GOT3 (cell line): ENCODE measurements at places on chromosomes 2 and 18.

DNA sequence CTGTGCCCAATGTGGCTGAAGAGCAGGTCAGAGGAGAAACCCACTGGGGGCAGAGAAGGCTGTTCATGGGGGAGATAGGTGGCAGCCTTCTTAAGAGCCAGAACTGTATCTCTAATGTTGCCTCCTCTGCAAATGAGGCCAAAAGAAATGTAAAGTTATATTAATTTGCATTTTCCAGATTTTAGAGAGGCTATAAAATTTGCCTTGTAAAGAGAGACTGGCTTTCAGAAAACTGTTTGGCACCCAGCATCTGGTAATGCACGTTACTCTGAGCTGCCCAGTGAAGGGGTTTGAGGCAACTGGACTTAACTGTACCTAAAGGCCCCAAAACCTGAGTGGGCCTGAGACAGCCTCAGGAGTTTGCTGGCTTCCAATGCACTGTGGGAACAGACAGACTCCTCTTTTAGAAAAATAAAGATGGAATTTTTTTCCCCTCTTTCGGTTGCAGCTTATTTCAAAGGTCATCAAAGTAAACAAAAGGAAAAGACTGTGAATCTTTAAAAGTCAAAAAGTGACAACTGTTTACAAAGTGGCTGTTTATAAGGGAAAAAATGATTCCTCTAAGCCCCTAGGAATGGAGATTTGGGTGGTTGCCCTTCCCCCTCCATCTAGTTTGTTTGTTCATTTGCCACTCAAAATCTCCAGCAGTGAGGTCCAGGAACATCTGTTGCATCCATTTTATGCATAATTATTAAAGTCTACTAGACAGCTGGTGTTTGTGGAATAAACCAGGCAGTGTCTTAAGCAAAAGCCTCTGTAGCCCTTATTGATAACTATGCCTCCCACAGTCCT lies 132.2 kb upstream of the ZFP36L2 start:
- DNase-seq: no peak

GRCh38 chr2:21945658-21946057 lies 821.9 kb downstream of the TDRD15 start:
- no peak for DNase-seq

DNA sequence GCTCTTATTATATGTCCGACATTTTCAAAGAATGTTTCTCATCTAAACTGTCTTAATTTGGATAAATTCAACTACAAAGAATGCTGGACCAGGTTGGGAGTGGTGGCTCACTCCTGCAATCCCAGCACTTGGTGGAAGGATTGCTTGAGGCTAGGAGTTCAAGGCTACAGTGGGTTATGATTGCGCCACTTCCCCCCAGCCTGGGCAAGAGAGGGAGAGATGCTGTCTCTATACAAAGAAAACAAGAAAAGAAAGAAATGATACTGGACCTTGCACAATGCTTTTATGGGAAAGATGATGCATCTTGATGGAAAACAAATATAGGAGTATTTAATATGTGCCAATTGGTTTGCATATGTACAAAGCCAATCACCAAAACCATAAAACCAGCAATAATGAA lies 296.7 kb downstream of the LPIN1 start:
- DNase-seq: no peak

DNA sequence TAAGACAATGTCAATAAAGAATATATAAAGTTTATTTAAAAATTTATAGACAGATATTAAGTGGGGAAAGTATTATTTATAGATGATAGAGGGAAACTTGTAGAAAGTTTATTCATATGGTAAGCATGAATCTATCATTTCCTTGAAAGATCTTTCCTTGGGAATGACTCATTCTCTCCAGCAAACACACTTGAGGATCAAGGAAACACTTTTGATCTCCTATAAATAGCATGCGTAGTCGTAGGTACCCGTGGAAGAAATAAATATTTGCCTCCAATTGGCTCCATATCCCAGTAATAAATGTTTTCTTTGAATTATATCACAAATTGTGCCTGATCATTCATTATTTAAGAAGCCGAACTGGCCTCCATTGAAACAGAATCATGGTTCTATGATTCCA lies 483.4 kb downstream of the RNF144A start:
- DNase-seq: no peak

GRCh38 chr2:41123341-41123740 lies 671.5 kb upstream of the SLC8A1 start:
- DNase-seq: no peak

DNA sequence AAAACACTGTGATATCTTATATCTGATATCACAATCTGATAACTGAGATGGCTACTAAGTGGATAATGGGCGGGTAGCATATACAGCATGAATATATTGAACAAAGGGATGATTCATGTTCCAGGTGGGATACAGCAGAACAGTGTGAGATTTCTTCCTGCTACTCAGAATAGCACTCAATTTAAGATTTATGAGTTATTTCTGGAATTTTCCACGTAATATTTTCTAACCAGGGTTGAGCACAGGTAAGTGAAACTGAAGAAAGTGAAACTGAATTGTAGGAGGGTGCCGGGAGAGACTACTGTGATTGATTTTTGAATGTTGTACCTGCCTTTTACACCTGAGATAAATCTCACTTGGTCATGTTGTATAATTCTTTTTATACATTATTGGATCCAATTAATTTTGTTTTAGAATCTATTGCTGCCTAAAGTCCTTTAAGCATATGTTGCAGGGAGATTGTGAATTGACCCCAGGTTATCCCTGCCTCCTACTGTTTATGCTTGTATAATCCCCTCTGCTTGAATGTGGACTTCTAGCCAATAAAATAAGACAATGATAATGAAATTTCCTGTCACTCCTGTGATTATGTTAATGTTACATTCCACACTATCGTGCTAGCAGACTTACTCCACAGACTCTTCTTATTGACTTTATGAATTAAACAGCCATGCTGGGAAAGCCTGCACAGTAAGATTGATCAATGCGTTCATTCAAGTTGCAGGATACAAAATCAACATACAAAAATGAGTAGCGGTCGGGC lies 67.6 kb upstream of the RBBP8 start:
- DNase-seq: no peak

GRCh38 chr2:56960581-56960980 lies 776.8 kb downstream of the CCDC85A start:
- no peak for DNase-seq

DNA sequence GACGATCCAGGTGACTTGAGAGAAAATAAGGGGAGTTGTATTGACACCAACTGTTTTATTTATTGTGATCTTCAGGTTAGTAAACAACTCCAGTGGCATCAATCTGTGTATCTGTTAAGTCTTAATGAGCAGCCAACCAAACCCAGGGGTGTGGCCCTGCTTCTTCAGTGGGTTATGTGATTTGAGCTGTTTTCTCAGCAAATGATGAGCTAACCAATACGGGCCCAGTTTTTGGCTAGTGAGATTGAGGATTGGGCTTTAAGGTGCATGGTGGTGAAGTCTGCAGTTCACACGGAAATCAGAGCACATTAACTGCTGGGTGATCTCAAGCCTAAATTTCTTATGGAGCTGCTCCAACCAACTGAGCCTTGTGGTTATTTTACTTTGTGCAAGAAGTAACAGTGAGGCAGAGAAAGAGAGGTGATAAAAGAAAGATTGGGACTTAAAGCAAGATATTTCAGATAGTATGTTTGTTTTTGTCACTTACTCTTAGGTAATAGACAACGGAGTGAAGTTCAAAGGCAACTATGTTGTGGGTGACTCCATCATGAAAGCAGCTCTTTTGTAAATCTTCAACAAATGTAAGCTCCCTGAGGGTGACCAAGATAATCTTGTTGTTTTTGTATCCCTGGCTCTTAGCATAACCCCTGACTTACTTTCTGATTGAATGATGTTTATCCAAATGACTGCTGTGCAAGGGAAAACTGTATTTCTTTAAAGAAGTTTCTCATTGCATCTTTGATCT lies 2.4 kb downstream of the MTCL1 start:
- DNase-seq: no peak

DNA sequence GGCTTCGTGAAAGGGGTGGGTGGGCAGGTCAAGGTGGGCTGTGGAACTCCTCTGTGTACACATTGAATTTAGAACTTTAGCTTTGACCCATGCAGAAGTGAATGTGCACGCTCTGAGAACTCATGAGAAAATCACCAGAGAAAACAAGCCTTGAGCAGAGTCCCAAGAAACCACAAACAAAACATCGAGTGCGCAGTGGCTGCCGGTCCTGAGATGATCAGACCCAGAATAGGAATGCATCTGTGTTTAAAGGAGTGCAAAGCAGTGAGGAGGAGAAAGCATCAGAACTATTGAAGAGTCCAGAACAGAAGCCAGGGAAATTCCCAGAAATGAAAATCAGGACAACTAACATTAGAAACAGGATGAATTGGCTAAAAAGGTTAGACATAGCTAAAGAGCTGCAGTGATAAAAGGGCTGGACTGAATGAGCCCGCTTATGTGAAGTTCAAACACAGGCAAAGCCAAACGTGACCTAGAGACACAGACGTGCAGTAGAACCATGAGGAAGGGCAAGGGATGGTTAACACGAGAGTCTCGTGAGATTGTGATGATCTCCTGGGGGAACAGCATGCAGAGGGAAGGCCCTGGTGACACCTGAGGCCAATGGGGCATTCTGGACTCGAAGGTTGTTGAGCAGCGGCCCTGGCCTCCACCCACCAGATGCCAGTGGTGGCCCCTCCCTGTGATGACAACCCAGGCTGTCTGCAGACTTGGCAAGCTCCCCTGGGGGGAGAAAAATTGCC lies 16.4 kb upstream of the TXNL4A start:
- DNase-seq: no peak

GRCh38 chr2:105879106-105879802 lies 134.5 kb downstream of the NCK2 start:
- no peak for DNase-seq

DNA sequence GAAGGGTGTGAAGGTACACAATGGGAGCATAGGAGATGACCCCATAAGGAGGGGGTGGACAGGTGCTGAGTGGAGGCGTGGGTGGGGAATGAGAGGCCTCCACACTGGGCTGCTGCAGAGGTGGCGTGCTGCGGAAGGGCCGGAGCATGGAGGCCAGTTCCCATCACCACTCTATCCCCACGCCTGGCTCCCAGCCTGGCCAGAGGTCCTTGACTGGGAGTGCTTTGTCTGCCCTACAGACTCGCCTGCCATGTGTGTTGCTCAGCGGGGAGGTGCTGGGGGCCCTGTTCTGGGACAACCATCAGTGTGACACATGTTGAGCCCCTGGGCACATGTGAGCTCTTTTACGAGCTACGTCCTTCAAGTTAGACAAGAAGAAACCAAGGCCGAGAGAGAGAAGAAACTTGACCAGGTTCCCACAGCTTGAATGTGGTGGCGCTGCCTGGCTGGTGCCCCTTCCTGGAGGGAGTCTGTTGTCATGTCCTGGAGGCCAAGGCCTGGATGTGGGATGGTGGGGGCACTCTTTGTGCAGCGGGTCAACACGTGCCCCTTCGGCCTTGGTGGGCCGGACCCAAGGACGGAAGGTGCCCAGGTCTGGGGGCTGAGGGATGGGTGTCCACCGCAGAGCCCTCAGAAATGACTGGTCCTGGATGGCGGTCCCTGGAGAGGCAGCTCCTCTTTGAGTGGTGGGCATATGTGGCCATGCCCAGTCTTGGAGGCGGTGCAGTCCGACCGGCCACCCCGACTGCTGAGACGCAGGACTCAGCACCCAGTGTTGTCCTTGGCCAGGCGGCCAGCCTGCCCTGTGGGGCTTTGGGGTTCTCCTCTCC lies 1.2 kb upstream of the INPP5D start:
- no peak for DNase-seq

GRCh38 chr2:82795446-82795845 lies 1663.6 kb downstream of the SUCLG1 start:
- DNase-seq: no peak

DNA sequence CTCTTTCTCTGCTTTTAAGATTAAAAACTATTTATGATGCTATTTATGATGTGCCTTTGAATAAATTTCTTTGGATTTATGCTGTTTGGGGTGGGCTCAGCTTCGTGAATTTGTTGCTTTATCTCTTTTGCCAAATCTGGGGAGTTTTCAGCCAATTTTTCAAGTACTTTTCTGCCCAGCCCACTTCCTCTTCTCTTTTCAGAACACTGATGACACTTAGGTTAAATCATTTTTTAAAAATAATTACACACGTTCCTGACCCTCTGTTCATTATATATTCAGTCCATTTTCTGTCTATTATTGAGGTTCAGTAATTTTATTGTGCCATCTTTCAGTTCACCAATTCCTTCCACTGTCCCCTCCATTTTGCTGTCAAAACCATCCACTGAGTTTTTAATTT lies 14.8 kb upstream of the BCL2L11 start:
- no peak for DNase-seq

GRCh38 chr2:156803967-156804366 lies 367.8 kb downstream of the GPD2 start:
- DNase-seq: no peak
